ENCODE measurements at places on chromosomes 7 and 10. TPM values are rescaled to one million over a fixed set of nuclear protein-coding genes. Genes with fewer than 3 reads are reported as not detected.

GRCh38 chr7:93678185-93678584 is 103.7 kb upstream of the CALCR start:
- H3K4me3 ChIP-seq, result no peak overlapping the region
- no peak overlapping the region for H3K27ac ChIP-seq
- no peaks in the 10 kb centered on the region for H3K36me3 ChIP-seq
- H3K27me3 ChIP-seq, result peaks cover 2% of the 10 kb centered on the region
- H3K4me1 ChIP-seq, result no peaks in the 10 kb centered on the region

DNA sequence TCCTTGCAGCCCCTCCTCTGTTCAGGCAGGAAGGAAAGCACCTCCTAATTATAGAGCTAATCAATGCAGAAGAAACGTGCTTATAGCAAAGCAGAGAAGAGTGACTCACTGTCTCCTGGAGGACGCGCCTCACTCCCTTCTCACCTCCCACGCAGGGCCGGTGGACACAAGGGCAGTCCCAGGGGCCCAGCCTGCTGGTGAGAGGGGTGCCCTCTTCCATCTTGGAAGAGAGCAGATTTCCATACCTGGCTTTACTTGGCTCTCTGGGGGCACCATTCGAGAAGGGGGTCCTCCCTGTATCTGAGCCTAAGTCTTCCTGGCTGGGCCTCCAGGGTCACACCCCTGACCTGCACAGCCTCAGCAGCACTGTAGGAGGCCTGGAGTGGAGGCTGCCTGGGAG is 55.8 kb downstream of the RASGEF1A start:
- H3K4me1 ChIP-seq, result no peaks in the 10 kb centered on the region
- H3K27me3 ChIP-seq, result no peaks in the 10 kb centered on the region
- no peak overlapping the region for H3K27ac ChIP-seq
- DNase-seq, result peak; percentile 35
- no peaks in the 10 kb centered on the region for H3K36me3 ChIP-seq
- no peak overlapping the region for H3K4me3 ChIP-seq

- H3K27ac ChIP-seq, result no peak overlapping the region
- H3K27me3 ChIP-seq, result no peaks in the 10 kb centered on the region
- no peak overlapping the region for H3K4me3 ChIP-seq
- H3K36me3 ChIP-seq, result peaks cover 51% of the 10 kb centered on the region
- DNase-seq, result no peak
These were observed 28.1 kb downstream of the YWHAG start for GRCh38 chr7:76330673-76331072.

Gene CRYGN
- total RNA-seq, result 0.11 TPM

Gene POMZP3
- total RNA-seq, result 9.9 TPM
